ENCODE measurements at places on chromosomes 12 and 14.

DNA sequence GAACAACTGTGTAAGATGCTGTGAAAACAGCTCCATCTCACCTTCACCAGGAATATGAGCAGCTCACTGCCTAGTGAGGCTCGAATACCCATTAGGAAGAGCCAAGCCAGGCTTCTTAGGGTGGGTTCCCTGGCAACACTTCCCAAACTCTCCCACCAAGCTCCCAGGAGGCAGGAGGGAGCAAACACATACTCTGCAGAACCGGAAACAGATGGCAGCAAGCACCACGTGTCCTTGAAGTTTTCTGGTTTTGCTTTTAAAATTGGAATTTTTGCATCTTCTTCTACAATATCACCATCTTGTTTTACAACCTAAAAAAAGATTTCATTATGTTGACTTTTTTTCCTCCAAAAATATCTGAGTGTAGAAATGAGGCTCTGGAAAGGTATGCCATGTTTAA lies 186.7 kb downstream of the ZFP36L1 start:
- no peak for DNase-seq

- DNase-seq = no peak
Observed at GRCh38 chr12:16955083-16955657, 349.2 kb upstream of the LMO3 start.

- DNase-seq = no peak
Observed at GRCh38 chr12:119676022-119676421, 8.1 kb downstream of the PRKAB1 start.

DNA sequence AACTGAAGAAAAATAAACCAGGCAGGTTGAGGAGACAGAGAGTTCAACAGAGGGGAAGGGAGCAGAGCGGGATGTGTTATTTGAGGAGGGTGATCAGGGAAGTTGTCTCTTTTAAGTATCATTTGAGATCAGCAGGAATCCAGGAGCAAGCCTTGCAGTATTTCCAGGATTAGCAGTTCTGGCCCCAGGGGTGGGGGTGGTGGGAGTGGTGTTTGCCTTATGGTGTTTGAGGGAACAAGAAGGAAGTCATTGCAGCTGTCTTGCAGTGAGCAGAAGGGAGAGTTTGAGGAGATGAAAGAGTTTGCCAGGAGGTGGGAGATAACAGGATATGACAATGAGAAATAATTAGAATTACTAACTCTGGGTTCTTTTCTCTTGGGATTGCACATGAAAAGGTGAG lies 418.6 kb downstream of the NELL2 start:
- DNase-seq = no peak

DNA sequence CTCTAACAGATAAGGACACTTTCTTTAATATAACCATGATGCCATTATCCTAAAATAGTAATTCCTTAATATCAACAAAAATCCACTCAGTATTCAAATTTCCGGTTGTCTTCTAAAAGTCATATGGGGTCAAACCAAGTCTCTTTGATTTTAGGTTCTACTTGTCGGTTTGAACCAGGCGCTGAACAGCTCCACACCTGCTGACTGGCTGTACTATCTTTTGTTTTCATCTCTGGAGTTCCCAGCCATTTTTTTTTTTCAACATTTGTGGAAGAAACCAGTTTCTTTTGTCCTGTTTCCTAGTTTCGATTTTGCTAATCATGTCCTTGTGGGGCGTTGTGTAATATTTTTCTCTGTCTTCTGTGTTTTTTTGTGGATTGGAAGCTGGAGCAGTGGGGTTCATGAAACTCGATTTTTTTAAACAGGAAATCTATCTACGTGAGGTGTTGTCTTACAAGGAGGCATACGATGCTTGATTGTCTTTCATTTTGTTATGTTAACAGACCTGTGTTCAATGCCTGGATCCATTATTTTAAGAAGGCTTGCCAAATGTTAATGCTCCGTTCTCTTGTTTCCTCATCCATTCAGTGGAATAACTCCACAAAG lies 50.2 kb downstream of the FZD10 start:
- no peak for DNase-seq

DNA sequence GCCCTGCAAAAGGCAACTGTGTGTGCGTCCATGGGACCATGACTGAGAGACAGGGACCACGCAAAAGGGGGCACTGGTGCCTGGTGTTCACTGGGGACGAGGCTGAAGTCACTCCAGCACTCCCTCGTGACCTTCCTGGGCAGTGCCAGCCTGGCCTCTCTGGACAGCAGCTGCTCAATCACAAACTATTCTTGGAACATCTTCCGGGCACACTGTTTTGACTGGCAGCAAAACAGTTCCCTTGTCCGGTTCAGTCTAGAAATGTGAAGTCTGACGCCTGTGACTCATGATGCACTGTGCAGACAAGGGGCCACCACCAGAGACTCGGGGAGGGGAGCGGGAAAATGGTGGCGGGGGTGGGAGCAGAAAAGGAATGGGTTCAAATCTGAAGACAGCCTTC lies 20.8 kb downstream of the SNRNP35 start:
- DNase-seq = no peak

GRCh38 chr14:106662936-106663550 lies 1136.7 kb downstream of the TMEM121 start:
- DNase-seq = no peak

DNA sequence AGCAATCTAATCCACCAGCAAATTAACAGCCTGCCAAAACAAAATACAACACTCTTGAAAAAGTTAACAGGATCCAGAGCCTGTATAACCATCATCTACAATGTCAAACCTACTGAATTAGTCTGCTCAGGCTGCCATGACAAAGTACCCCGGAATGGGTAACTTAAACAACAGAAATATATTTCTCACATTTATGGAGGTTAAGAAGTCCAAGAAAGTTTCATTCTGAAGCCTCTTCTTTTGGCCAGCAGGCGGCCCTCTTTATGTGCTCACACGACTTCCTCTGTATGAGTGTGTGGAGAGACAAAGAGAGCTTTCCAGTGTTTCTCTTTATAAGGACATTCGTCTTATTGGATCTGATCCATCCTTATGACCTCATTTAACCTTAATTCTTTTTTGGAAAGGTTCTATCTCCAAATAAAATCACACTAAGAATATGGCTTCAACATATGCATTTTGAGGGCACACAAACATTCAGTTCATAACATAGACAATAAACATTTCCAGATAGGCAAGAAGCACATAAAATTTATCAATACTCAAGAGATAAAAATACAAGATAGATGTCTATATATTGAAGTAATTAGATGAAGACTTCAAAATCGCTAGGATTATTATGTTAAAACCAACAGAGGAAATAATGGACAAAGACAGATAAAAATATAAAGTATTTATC lies 5.9 kb upstream of the RERG start:
- no peak for DNase-seq

GRCh38 chr12:31246470-31246850 lies 79.5 kb downstream of the SINHCAF start:
- no peak for DNase-seq

DNA sequence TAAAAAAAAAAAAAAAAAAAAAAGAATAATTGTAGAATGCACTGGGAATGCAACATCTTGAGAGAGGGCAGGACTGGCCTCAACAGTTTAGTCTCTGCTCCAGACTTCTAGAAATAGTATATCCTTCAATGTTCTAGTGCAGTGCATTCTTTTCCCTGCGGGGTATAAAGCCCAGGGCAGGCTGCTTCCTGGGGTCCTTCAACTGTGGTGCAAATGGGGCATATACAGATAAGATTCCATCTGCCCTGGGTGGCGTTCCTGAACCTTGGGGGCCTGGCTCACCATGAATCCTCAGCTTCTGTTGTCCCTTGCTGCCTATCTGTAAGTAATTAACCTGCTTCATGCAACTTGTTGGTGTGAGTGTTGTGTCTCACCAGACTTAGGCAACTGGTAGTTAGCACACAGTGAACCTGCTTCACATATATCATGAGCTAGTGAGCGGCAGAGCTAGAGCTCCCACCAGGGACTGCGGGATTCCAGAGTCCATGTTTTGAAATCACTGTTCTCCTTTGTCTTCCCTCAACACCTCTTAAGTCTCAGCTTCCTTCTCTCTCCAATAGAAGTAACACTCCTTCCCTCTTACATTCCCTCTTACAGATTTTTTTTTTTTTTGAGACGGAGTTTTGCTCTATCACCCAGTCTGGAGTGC lies 177.6 kb downstream of the SUDS3 start:
- DNase-seq = no peak

DNA sequence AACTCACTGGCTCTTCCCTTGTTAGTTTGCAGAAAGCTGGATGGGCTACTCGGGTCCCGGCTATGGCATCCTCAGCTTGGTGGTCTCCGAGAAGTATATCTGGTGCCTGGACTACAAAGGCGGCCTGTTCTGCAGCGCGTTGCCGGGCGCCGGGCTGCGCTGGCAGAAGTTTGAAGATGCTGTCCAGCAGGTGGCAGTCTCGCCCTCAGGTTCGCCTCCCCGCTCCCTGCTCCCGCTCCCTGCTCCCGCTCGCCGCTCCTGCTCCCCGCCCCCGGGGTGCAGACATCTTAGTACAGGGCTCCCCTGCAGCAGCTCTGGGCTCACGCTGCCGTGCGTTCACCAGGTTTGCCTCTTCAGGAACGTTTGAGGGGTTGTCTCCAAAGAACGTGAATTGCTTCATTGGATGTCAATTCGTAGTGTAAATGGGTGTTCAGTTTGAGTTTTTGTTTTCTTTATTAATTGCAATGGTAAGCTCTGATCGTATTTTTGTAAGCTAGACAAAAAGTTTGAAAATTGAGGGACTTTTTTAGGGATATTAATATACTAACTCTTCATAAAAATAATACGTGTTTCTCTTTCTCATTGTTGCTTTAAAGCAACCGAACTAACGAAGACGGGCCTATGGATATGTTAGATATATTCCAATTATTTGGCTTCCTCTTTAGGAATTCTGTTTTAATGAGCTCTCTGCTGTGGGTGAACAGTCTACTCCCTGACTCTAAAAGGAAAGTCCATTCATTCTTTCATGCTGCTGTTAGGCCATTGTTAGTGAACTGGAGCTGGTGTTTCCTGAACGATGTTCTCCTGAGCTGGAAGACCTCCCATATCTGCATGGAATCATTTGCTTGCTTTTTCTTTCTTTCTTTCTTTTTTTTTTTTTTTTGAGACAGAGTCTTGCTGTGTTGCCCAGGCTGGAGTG lies 71.3 kb downstream of the ANKRD9 start:
- peak; percentile 74 for DNase-seq

GRCh38 chr12:131894981-131895639 lies 688 bp downstream of the ULK1 start:
- no peak for DNase-seq

- DNase-seq = no peak
Observed at GRCh38 chr12:13343375-13343774, 146.8 kb downstream of the EMP1 start.

- no peak for DNase-seq
Observed at GRCh38 chr14:105471823-105472485, 2.7 kb upstream of the CRIP2 start.

DNA sequence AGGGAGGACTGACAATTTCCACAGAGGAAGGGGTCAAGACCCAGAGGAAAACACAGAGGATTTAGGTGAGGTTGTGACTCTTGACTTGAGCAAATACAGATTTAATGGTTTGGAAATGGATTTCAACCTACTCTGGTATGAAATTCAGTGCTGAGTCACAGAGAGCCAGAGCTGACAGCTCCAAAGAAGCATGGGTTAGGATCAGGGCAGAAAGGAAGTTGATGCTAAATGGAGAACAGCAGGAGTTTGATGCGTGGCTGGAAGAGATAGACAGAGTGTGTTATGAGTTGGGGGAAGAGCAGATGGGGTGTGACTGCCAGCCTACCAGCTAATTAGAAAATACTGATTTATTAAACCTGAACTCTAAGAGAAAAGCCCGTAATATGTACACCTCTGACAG lies 272.6 kb downstream of the FOXG1 start:
- DNase-seq = no peak

DNA sequence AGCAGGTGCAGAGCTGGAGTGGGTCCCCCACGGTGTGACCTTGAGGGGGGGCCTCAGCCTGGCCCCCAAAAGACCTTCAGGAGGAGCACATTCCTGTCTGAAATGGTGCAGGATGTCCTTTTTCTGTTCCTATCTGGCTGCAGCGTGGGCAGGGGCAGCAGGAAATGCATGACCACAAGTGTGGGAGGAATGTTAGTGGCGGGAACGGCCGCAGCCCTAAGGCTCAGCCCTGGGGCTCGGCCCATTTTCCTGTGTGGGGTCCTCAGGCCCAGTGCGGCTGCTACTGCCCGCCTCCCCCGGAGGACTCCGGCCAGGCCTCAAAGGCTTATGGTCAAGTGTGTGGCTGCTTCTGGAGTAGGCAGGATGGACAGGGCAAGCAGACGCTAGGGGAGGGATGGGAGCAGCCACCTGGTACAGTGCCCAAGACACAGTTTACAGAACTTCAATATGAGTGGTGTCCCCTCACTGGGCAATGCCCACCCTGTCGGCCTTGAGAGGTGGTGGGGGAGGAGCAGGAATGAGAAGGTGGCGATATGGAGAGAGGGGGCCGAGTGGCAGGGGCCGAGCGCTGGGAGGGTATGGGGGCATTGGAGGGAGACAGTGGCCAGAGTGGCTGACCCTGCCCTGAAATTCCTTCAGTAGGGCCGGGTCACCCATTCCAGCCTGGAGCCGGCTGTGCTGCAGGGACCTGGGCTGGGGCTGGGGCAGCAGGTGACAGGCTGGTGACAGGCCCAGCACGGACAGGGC lies 137.4 kb downstream of the CALM1 start:
- DNase-seq = no peak

- no peak for DNase-seq
Observed at GRCh38 chr12:89856431-89856830, 147.8 kb upstream of the ATP2B1 start.

DNA sequence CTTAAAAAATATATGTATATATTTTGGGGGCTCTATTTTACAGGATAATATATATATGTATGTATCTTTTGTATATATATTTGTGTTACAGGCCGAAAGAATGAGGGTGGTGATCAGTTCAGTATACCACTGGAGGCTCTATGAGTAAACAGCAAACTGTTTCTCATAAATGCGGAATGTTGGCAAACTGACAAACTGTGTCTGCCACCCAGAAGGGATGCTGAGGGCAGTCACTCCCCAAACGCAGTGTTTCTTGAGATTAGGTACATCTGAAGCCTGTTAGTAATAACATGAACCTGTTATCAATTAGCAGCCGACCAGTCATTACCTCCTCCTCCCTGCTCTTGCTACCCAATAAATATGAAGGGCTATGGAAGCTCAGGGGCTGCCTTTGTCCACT lies 20.8 kb downstream of the TNFAIP2 start:
- no peak for DNase-seq

- no peak for DNase-seq
Observed at GRCh38 chr12:114291389-114292060, 114.4 kb downstream of the TBX5 start.

GRCh38 chr14:101083564-101084435 lies 180.3 kb upstream of the RTL1 start:
- no peak for DNase-seq

- no peak for DNase-seq
Observed at GRCh38 chr12:114976372-114976771, 292.4 kb upstream of the TBX3 start.

- DNase-seq = no peak
Observed at GRCh38 chr12:111753144-111753881, 13.4 kb upstream of the ALDH2 start.

- no peak for DNase-seq
Observed at GRCh38 chr12:87152075-87152474, 877.1 kb downstream of the C12orf50 start.

DNA sequence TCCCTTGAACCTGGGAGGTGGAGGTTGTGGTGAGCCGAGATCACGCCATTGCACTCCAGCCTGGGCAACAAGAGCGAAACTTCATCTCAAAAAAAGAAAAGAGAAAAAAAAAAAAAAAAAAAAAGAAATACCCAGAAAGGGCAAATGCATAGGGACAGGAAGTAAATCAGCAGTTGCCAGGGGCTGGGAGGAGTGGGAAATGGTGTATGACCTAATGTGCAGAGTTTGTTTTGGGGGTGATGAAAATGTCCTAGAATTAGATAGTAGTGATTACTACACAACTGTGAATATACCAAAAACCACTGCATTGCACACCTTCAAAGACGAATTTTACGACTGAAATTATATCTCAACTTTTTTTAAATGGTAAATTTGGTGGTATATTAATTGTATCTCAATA lies 20.4 kb downstream of the DUSP16 start:
- DNase-seq = no peak

Data from NCI-H526 treated with DMSO at 0.1 percent for 48 hours (cell line).